ENCODE measurements at places on chromosomes 2 and 18. TPM values are rescaled to one million over a fixed set of nuclear protein-coding genes. Genes with fewer than 3 reads are reported as not detected.

Gene DNAJC27
- 5.3 TPM for total RNA-seq

Gene ZRANB3
- total RNA-seq = 7.2 TPM

Gene GNAL
- total RNA-seq = 2.9 TPM

Gene RRM2
- 4.3 TPM for total RNA-seq

Gene SPC25
- not detected for total RNA-seq

Gene RNF152
- 19.3 TPM for total RNA-seq

Gene CYP27A1
- 13.2 TPM for total RNA-seq

Gene CHRNG
- not detected for total RNA-seq

Gene NETO1
- 9.1 TPM for total RNA-seq

Gene DNAH6
- 0.96 TPM for total RNA-seq
